Smooth muscle cell of the coronary artery (primary cell): ENCODE measurements at places on chromosomes 11 and 22. TPM values are rescaled to one million over a fixed set of nuclear protein-coding genes. Genes with fewer than 3 reads are reported as not detected.

The MS4A14 gene
- total RNA-seq = not detected in 2 replicates

The INTS4 gene
- 25.3 and 34.3 TPM in 2 replicates for total RNA-seq

The TREH gene
- 0.08 and 0.12 TPM in 2 replicates for total RNA-seq

The SHANK3 gene
- total RNA-seq = 0.30 and 0.70 TPM in 2 replicates

The OSBP2 gene
- total RNA-seq = 0.45 and 9.5 TPM in 2 replicates

The P2RY2 gene
- total RNA-seq = 2.0 TPM in 1 of 2 replicates, not detected in the other

The OR51B2 gene
- 0.12 TPM in 1 of 2 replicates, not detected in the other for total RNA-seq

The UBQLN3 gene
- 0.08 TPM in 1 of 2 replicates, not detected in the other for total RNA-seq

The RIBC2 gene
- 0.08 and 0.12 TPM in 2 replicates for total RNA-seq

The SMIM38 gene
- 0.08 and 0.35 TPM in 2 replicates for total RNA-seq

The LRRC4C gene
- under 0.01 and 0.38 TPM in 2 replicates for total RNA-seq

The BDNF gene
- 1.2 and 38.8 TPM in 2 replicates for total RNA-seq
